ENCODE measurements at places on chromosomes 6 and 20. TPM values are rescaled to one million over a fixed set of nuclear protein-coding genes. Genes with fewer than 3 reads are reported as not detected.

The RAB32 gene
- 16.4 TPM for total RNA-seq

The C20orf141 gene
- total RNA-seq = not detected

The TNNC2 gene
- total RNA-seq = 2.1 TPM

The SPATA25 gene
- 7.5 TPM for total RNA-seq

DNA sequence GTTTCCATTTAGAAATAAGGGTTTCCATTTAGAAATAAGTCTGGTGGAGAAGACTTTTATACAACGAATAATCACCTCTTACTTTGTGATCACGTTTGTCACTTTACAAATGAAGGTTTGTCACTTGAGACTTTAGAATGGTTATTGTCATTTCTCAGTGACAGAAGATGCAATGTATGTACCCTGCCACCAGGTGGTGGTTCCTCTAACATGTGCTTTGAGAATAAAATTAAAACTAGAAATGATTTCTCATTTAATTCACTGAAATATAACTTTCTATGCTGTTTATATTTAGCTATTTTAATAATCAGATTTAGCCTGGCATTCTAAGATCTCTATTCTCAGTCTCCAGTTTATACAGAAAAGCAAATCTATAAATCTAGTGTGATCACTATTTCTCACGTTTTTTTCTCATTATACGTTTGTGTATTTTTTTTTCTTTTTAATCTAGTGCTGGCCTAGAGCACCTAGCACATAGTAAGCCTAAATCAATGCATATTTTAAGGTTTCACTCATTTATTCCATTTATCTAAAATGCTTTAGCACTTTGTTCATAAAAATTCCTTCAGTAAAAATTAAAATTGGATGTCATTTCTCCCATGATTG is 57.4 kb upstream of the TFAP2D start:
- no peaks in the 10 kb centered on the region for H3K27me3 ChIP-seq
- H3K4me3 ChIP-seq = no peak overlapping the region
- no peaks in the 10 kb centered on the region for H3K4me1 ChIP-seq
- no peaks in the 10 kb centered on the region for H3K36me3 ChIP-seq
- DNase-seq = no peak

GRCh38 chr20:47315339-47316056 is 41.0 kb downstream of the ZMYND8 start:
- H3K4me1 ChIP-seq = peaks cover 42% of the 10 kb centered on the region
- peak; percentile 20 for DNase-seq
- H3K27me3 ChIP-seq = no peaks in the 10 kb centered on the region
- H3K27ac ChIP-seq = peak overlapping the region; percentile 95
- H3K4me3 ChIP-seq = no peak overlapping the region

DNA sequence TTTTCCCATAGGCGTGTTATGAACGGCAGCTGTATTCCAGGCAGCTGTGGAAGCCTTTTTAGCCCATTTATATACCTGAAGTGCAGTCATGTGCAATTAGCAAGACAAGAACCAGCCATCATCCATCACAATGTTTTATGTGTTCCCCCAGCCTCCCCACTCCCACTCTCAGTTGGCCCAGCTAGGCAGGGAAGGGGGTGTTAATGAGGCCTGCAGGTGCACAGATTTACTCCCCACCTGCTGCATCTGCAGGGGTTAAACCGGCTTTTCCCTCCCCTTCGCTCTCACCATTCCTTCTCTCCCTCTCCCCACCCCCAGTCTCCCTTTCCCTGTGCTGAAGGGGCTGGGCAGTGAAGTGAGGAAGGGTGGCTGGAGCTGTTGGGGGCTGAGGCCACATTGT is 149.8 kb upstream of the AKAP12 start:
- H3K27ac ChIP-seq = no peak overlapping the region
- DNase-seq = no peak
- no peaks in the 10 kb centered on the region for H3K27me3 ChIP-seq

GRCh38 chr6:156026486-156027247 is 571.0 kb upstream of the NOX3 start:
- peaks cover 3% of the 10 kb centered on the region for H3K4me1 ChIP-seq
- no peak overlapping the region for H3K27ac ChIP-seq
- H3K27me3 ChIP-seq = no peaks in the 10 kb centered on the region
- no peaks in the 10 kb centered on the region for H3K36me3 ChIP-seq
- no peak overlapping the region for H3K4me3 ChIP-seq

GRCh38 chr20:59305908-59306655 is 5.7 kb downstream of the EDN3 start:
- no peak overlapping the region for H3K27ac ChIP-seq
- no peaks in the 10 kb centered on the region for H3K36me3 ChIP-seq
- no peaks in the 10 kb centered on the region for H3K27me3 ChIP-seq
- no peak overlapping the region for H3K4me3 ChIP-seq
- no peaks in the 10 kb centered on the region for H3K4me1 ChIP-seq
- DNase-seq = no peak

DNA sequence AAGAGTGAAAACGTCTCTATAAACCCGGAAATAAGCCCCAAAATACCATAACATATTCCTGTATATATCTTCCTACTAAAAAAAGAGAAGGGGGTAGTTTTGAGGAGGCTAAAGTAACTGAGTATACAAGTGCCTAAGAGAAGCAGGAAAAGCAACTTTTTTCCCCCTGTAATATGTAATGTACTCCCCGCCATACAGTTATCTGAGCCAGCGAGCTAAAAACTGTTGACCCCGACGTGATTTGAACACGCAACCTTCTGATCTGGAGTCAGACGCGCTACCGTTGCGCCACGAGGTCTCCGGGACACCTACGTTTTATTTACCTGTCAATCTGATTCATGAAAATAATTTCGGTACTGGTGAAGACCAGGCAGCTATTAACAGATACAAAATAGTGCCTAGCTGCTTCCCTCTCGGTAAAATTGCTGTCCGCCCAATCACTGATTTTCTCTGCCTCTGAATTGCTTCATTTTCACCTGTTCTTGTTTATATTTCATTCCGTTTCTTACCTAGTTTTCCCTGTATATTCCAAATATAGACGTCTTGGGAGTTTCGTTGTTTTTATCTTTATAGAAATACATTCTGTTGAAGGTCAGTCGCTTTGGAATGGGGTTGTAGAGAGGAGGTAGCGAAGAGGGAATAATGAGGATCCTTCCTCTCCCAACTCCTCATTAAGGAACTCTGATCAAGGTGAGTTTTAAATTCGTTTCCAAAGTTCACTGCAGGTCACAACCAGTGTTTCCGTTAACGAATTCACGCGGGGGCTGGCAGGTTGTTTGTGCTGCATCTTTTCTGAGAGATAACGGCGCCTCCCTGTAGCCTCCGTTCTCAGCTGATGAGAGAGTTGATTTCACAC is 33.6 kb upstream of the BTN3A2 start:
- no peaks in the 10 kb centered on the region for H3K4me1 ChIP-seq
- no peaks in the 10 kb centered on the region for H3K36me3 ChIP-seq
- no peak for DNase-seq

GRCh38 chr6:125299257-125299656 is 2.5 kb downstream of the HDDC2 start:
- no peaks in the 10 kb centered on the region for H3K36me3 ChIP-seq
- no peak for DNase-seq
- H3K27me3 ChIP-seq = no peaks in the 10 kb centered on the region
- no peak overlapping the region for H3K4me3 ChIP-seq
- H3K27ac ChIP-seq = no peak overlapping the region

DNA sequence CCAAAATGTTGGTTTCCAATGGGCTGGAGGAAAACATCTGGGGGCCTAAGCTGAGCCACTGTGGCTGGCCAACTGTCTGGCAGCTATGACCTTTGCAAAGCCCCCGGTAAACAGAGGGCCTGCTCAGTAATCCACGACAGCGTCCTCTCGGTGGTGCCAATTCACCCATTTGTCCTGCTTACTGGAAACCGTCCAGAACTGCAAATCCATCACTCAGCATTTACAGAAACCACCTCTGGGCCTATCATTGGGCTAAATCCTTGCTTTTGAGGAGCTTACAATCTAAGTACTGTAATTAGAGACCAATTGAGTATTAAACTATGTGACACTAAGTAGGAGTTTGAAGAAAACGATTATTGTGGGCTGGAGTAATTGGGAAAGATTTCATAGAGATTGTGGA is 31.0 kb downstream of the ADAT2 start:
- DNase-seq = no peak
- H3K36me3 ChIP-seq = no peaks in the 10 kb centered on the region
- H3K4me3 ChIP-seq = no peak overlapping the region
- H3K27ac ChIP-seq = no peak overlapping the region
- no peaks in the 10 kb centered on the region for H3K27me3 ChIP-seq
